ENCODE measurements at places on chromosomes 2 and 18. TPM values are rescaled to one million over a fixed set of nuclear protein-coding genes. Genes with fewer than 3 reads are reported as not detected.

Gene KCNG2
- total RNA-seq, result 0.49 TPM

Gene G6PC2
- total RNA-seq, result not detected

Gene FAHD2B
- 5.9 TPM for total RNA-seq

Gene SNORC
- total RNA-seq, result 0.50 TPM

Gene RNF149
- 39.5 TPM for total RNA-seq

Gene LYPD1
- total RNA-seq, result not detected

Gene TSN
- 35.7 TPM for total RNA-seq

Gene ERFE
- total RNA-seq, result 3.9 TPM

Gene UNC80
- total RNA-seq, result not detected

Gene NDUFS1
- total RNA-seq, result 74.5 TPM

Gene LRRTM1
- total RNA-seq, result not detected

Gene MGAT4A
- total RNA-seq, result 4.3 TPM

Gene CIDEA
- not detected for total RNA-seq

All from cardiac ventricle fibroblast (primary cell).